ENCODE measurements at places on chromosomes 2 and 18.

GRCh38 chr2:59025157-59025757 lies 784.1 kb upstream of the FANCL start:
- DNase-seq = no peak
- H3K27me3 ChIP-seq = no peaks in the 10 kb centered on the region
- no peak overlapping the region for H3K4me3 ChIP-seq
- H3K36me3 ChIP-seq = no peaks in the 10 kb centered on the region
- H3K27ac ChIP-seq = no peak overlapping the region

- peaks cover 4% of the 10 kb centered on the region for H3K4me1 ChIP-seq
- H3K27ac ChIP-seq = peak overlapping the region; percentile 90
- H3K36me3 ChIP-seq = no peaks in the 10 kb centered on the region
- no peak for DNase-seq
These were observed 1.6 kb upstream of the LPIN1 start for GRCh38 chr2:11744631-11745394.

GRCh38 chr18:71027531-71027930 lies 738.7 kb downstream of the SOCS6 start:
- H3K36me3 ChIP-seq = no peaks in the 10 kb centered on the region
- no peak overlapping the region for H3K4me3 ChIP-seq
- H3K4me1 ChIP-seq = no peaks in the 10 kb centered on the region
- H3K27me3 ChIP-seq = no peaks in the 10 kb centered on the region

GRCh38 chr2:9222239-9222892 lies 15.8 kb downstream of the ASAP2 start:
- H3K4me3 ChIP-seq = no peak overlapping the region
- peak overlapping the region; percentile 61 for H3K27ac ChIP-seq
- no peaks in the 10 kb centered on the region for H3K4me1 ChIP-seq
- no peaks in the 10 kb centered on the region for H3K27me3 ChIP-seq
- no peaks in the 10 kb centered on the region for H3K36me3 ChIP-seq

DNA sequence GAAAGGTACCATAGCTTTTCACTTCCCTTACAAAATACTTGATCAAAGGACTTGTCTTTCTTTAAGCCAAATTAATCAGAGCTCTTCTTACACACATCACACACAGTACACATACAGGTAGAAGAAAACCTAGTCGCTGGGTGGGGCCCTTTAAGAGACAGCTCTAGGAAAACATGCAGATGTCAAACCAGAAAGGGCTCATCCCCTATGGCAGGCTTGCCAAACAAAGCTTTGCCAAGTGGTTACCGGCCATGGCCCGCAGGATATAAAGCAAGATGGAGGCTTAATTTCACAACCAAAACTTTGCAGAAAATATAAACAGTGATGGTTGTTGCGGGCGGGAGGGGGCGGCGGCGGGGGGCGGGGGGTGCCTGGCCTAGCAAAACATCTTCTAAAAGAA lies 2156.0 kb upstream of the PIK3C3 start:
- no peak for DNase-seq
- H3K4me1 ChIP-seq = no peaks in the 10 kb centered on the region
- H3K36me3 ChIP-seq = no peaks in the 10 kb centered on the region
- no peaks in the 10 kb centered on the region for H3K27me3 ChIP-seq
- no peak overlapping the region for H3K27ac ChIP-seq

DNA sequence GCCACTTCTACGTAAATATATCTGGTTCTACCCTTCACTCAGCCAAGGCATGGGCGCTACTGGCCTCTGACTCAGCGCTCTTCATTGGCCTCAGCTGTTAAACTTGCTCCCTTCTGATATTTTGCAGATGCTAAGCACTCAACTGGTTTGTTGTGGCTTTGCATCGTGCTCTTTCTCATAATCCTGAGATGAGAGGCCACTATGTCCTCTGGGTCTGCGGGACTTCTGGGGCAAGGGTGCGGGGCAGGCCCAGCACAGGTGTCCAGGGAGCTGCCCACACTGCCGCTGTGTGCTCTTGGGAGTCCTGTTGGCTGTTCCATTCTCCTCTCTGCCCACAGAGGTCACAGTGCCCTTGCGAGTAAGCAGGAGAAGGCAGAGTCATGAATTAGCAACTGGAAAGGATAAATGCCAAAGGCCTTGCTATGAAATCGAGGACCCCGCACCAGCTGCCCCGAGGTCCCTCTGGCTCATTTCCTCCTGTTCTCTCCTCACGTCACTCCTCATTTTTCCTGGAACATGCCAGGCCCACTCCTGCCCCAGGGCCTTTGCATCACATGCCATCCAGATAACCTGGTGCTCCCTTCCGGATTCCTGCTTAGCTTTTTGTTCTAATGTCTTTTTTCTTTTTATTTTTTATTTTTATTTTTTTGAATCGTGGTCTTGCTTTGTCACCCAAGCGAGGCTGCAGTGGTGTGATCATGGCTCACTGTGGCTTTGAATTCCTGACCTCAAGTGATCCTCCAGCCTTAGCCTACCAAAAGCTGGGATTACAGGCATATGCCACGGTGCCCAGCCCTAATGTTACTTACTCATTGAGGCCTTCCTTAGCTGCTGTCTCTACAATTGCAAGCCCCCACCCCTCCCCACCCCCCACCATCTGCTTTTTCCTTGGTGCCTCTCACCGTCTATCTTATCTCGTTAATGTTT lies 34.9 kb upstream of the MAT2A start:
- DNase-seq = no peak
- no peaks in the 10 kb centered on the region for H3K27me3 ChIP-seq
- no peak overlapping the region for H3K27ac ChIP-seq
- H3K36me3 ChIP-seq = no peaks in the 10 kb centered on the region
- no peak overlapping the region for H3K4me3 ChIP-seq
- H3K4me1 ChIP-seq = no peaks in the 10 kb centered on the region

GRCh38 chr2:129347486-129348217 lies 631.8 kb upstream of the RAB6C start:
- no peak overlapping the region for H3K4me3 ChIP-seq
- no peaks in the 10 kb centered on the region for H3K27me3 ChIP-seq
- H3K36me3 ChIP-seq = no peaks in the 10 kb centered on the region
- no peak for DNase-seq

GRCh38 chr2:240713928-240714746 lies 22.5 kb downstream of the AQP12A start:
- H3K4me3 ChIP-seq = no peak overlapping the region
- no peak for DNase-seq
- no peaks in the 10 kb centered on the region for H3K27me3 ChIP-seq
- H3K36me3 ChIP-seq = no peaks in the 10 kb centered on the region
- no peaks in the 10 kb centered on the region for H3K4me1 ChIP-seq

DNA sequence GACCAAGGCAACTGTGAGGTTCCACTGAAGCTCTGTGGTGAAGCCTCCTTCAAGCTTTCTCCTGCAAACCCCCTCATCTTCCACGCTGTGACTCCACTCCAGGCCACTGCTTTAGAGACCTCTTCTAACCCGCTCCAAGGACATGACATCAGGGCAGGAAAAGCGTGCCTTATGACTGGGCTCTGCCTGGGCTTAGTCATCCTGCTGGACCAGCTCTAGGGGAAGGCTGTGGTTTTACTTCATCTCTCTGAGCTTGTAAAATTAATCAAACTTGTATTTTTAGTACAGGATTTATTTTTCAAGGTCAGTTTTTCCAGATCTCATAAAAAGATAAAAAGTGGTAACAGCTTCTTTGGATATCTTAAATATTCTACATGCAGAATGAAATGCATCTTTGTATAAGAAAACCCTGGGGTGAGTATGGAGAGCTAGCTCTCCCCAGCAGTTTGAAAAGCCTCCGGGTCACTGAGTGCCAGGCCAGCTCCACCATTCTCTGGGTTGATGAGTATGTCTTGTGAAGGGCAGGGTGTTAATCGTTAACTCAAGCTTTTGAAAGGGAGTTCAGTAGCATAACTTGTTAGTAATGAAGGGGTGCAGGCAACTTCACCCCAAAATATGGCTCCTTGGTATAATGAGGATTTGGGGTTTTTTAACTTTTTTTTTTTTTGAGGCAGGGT lies 33.1 kb upstream of the YPEL5 start:
- H3K4me1 ChIP-seq = no peaks in the 10 kb centered on the region
- H3K27ac ChIP-seq = no peak overlapping the region
- no peak overlapping the region for H3K4me3 ChIP-seq
- H3K36me3 ChIP-seq = no peaks in the 10 kb centered on the region
- no peaks in the 10 kb centered on the region for H3K27me3 ChIP-seq

DNA sequence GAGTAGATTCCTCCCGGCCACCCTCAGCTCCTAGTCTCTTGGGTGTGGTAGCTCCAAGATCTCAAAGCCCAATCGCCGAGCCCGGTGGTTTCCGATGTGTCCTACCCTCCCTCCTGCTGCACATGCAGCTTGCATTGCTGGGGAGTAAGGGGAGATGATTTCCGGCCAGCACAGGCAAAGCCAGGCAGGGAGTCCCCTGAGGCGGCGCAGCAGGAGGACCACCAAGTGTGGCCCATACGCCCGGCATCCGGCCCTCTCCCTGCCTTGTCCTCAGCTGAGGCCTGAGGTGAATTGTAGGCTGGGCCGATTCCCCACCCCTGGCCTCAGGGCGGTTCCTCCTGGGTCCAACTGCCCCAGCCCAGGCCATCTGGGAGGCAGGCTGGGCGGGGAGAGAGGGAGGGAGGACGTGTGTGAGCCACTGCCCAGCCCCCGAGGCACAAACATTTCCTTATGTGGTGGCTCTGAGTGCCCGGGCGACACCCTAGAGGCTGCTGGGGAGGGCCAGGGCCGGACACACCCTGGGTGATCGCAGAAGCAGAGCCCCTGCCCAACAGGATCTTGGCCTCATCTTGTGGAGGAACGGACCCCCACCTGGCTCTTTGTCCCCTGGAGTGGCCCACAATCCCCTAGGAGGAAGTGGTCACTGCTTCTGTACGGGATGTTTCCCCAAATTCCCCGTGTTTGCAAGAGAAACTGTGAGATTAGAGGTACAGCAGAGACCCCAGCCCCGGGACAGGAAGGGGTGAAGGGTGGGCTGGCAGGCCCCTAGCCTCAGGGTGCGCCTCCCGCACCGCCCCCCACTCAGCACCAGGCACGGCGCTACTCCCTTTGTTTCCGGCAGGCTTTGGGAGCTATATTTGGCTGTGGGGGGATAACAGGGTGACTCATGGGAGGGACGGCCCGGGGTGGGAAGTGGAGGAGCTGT lies 41.9 kb upstream of the PTMA start:
- peak overlapping the region; percentile 52 for H3K4me3 ChIP-seq
- H3K36me3 ChIP-seq = no peaks in the 10 kb centered on the region
- H3K27ac ChIP-seq = peak overlapping the region; percentile 99
- no peaks in the 10 kb centered on the region for H3K4me1 ChIP-seq
- peak; percentile 93 for DNase-seq

GRCh38 chr2:43324259-43325106 lies 98.1 kb upstream of the ZFP36L2 start:
- no peaks in the 10 kb centered on the region for H3K27me3 ChIP-seq
- DNase-seq = peak; percentile 75
- peaks cover 14% of the 10 kb centered on the region for H3K4me1 ChIP-seq
- peak overlapping the region; percentile 93 for H3K27ac ChIP-seq
- H3K36me3 ChIP-seq = no peaks in the 10 kb centered on the region

DNA sequence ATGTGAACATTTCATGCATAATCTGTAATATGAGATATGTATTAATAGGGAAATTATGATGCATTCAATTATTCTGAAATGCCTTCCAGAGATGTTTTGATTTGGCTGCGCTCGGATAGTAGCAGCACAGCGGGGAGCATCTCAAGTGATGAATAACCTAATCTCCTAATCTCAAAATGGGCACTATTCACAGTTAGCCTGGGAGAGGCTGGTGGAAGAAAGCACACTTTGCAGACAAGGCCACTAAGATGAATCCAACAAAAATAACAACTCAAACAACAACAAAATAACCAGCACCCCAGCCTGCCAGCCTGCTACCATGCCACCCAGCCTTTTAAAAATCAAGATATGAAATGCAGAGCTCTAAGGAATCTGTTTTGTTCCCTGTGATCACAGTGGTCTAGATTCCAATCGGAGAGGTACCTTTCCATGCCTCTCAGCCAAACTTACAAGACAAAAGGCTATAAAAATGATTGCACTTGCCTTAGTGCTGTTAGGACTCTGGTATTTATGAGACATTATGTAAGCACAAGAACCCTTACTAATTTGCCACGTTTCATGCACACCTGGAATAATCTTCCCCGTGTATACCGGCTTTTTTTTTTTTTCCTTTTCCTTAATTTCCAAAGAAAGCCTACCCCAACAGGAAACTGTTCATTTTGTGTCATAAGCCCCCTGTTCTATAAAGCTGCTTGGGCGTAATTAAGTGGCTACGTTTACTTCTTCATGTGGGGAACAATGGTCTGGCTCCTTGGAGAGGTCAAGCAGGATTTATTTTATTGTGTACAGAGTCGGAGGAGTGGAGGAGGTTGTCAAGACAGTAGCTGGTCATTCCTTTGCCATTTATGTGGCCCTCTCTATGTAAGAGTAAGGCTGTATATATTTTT lies 526.9 kb upstream of the FANCL start:
- no peak for DNase-seq
- H3K36me3 ChIP-seq = no peaks in the 10 kb centered on the region
- H3K4me1 ChIP-seq = no peaks in the 10 kb centered on the region
- H3K27me3 ChIP-seq = no peaks in the 10 kb centered on the region
- H3K4me3 ChIP-seq = no peak overlapping the region

GRCh38 chr2:19944205-19944845 lies 42.5 kb upstream of the TTC32 start:
- no peaks in the 10 kb centered on the region for H3K27me3 ChIP-seq
- no peaks in the 10 kb centered on the region for H3K4me1 ChIP-seq
- H3K36me3 ChIP-seq = no peaks in the 10 kb centered on the region
- H3K4me3 ChIP-seq = no peak overlapping the region
- DNase-seq = no peak

GRCh38 chr2:157420771-157421323 lies 23.0 kb downstream of the CYTIP start:
- H3K27me3 ChIP-seq = no peaks in the 10 kb centered on the region
- no peaks in the 10 kb centered on the region for H3K4me1 ChIP-seq
- H3K4me3 ChIP-seq = no peak overlapping the region
- no peak for DNase-seq
- no peak overlapping the region for H3K27ac ChIP-seq

DNA sequence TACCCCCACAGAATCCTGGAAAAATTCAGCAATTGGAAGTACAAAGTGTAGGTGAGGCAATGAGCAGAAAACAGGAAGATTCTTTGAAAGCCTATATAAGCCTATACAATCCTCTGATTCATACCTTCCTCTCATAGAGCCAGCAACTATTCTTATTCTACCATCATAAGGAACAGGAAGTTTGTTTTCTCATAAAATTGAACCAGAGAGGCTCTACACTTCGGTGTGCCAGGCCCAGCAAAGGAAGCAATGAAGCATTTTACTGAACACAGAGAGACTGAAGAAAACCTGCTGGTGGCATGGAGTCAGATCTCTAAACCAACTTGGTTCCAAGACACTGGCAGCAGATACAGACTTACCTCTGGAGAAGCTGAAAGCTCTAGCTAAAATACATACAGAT lies 18.7 kb downstream of the CASP8 start:
- no peaks in the 10 kb centered on the region for H3K4me1 ChIP-seq
- no peak overlapping the region for H3K27ac ChIP-seq
- H3K36me3 ChIP-seq = no peaks in the 10 kb centered on the region
- no peaks in the 10 kb centered on the region for H3K27me3 ChIP-seq
- H3K4me3 ChIP-seq = no peak overlapping the region

- H3K27ac ChIP-seq = no peak overlapping the region
- no peaks in the 10 kb centered on the region for H3K4me1 ChIP-seq
- no peaks in the 10 kb centered on the region for H3K27me3 ChIP-seq
- no peaks in the 10 kb centered on the region for H3K36me3 ChIP-seq
- H3K4me3 ChIP-seq = no peak overlapping the region
- no peak for DNase-seq
These were observed 203.0 kb upstream of the KCNJ3 start for GRCh38 chr2:154495455-154495868.
